Hematopoietic multipotent progenitor cell treated with erythropoietin and hydrocortisone succinate and interleukin-3 and kit ligand, for 6 days (in vitro differentiated cells): ENCODE measurements at places on chromosomes 2 and 18.
A peak's percentile ranks its signal among the peaks of the same experiment; 100 is the strongest.

GRCh38 chr2:193561054-193561453, 1366.3 kb upstream of the TMEFF2 start:
- DNase-seq = no peak

GRCh38 chr18:61589053-61589723, 256.0 kb downstream of the CDH20 start:
- peak; percentile 5 for DNase-seq

GRCh38 chr18:35136885-35137284, 95.7 kb downstream of the MAPRE2 start:
- no peak for DNase-seq

- DNase-seq = no peak
Measured at GRCh38 chr2:237538001-237538720, 28.2 kb upstream of the PRLH start.

DNA sequence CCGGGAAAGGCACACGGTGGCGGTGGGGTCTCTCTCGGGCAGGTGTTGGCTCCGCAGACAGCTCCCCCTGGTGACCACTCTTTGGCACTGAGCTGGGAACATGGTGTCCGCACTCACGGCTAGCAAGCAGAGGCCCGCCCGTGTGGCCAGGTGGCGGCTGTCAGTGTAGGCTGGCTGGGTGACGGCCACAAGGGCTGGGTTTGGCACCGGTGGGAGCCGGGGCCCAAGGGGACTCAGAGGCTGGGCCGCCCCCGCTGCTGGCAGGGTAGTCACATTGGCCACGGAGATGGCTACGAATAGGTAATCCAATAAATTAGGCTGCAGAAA, 1071.7 kb downstream of the RPIA start:
- DNase-seq = no peak

- DNase-seq = no peak
Measured at GRCh38 chr2:179824961-179825360, 36.5 kb downstream of the ZNF385B start.

GRCh38 chr2:109318949-109319342, 189.9 kb downstream of the SH3RF3 start:
- no peak for DNase-seq
